ENCODE measurements at places on chromosomes 2 and 18.

DNA sequence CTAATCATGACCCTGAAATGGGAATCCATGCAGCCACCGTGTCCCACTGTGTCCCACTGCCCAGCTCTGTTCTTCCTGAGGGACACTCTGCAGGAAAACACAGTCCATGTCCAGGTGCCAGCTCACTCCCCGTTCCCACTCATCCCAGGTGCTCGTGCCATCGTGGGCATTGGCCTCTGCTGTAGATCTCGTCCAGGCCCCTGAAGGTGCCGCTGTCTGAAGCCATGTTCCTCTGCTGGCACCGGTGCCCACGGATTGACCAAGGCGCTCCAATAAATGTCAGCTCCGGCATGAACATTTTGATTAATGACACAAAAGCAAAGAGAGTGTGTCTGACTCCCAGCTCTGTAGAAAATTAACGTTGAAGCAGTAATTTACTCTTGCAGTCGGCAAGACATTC, 280.1 kb upstream of the SALL3 start:
- no peak for DNase-seq

DNA sequence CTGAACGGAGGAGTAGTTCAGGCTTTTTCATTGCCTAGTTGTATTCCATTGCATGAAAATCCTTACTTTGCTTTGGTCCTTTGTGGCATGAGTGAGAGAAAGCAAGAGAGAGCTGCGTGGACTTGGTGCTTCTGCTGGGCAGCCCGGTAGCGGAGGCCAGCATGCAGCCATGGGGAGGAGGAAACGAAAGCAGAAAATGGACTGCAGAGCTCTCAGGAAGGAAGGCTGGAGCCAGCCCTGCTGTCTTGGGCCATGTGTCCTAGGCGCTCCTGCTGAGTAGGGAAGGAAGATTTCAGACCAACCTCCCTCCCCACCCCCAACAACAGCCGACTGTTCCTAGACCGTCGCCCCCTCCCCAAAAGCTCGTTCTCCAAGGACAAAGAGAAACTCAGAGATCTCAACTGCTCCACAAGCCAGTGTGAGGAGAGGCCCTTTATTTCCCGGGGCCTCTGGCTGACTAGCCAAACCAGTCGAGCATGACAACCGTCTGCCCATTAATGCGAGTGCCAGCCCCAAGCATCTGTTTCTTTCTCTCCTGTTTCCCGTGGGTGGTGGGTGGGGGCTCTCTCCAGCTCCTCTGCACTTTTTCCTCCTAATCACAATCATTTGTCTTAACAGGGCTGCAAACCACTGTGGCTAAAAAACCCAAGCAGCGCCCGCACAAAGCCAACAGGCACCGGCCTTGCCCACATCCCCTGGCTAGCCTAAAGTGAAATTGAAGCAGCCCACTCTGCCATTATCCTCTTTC, 66.8 kb upstream of the FZD7 start:
- DNase-seq = no peak

DNA sequence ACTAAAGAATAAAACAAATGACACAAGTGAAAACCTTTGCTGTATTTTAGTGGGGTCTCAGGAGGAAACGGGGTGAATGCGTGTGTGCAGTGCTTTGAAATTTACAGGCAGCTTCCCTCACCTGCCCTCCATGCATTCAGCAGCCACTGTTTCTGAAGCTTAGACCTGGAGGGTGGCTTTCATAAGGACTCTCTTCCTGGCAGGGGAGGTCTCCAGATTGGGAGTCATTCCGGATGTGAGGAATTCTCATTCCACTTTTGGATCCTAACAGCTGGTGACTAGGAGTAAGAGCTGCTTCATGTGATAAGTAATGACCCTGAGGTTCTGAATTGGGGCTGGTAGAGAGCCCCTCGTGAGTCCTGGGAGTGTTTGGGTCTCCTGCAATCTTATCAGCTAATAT, 192.5 kb downstream of the SH3BP4 start:
- DNase-seq = no peak

- DNase-seq = no peak
Measured at GRCh38 chr2:6992794-6993228, 75.6 kb downstream of the RNF144A start.

DNA sequence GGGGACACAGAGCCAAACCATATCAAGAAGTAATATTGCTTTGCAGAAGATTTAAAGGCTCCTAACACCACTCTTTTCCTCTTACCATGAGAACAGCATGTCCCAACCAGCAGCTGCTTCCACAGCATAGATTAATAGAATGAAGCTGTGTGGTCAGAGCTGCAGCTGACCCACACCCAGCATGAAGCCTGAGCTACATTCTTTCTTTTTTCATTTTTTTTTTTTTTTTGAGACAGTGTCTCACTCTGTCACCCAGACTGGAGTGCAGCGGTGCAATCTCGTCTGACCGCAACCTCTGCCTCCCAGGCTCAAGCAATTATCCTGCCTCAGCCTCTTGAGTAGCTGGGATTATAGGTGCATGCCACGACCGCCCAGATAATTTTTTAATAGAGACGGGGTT, 289.8 kb downstream of the RAD51AP2 start:
- no peak for DNase-seq

- no peak for DNase-seq
Measured at GRCh38 chr18:78978349-78979055, 1.1 kb upstream of the SALL3 start.

DNA sequence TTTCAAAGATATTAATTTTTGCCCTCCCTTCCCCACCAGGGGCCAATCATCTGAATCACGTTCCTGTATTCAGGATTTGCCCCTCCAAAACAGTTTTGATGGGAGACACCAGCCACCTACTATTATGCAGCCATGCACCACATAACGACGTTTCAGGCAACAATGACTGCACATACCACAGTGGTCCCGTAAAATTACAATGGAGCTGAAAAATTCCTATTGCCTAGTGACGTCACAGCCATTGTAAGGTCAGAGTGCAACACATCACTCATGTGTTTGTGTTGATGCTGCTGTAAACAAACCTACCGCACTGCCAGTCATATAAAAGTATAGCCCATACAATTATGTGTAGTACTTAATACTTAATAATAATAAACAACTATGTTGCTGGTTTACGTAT, 22.6 kb downstream of the ITM2C start:
- no peak for DNase-seq

GRCh38 chr2:35526741-35527140, 828.8 kb upstream of the CRIM1 start:
- DNase-seq = no peak

DNA sequence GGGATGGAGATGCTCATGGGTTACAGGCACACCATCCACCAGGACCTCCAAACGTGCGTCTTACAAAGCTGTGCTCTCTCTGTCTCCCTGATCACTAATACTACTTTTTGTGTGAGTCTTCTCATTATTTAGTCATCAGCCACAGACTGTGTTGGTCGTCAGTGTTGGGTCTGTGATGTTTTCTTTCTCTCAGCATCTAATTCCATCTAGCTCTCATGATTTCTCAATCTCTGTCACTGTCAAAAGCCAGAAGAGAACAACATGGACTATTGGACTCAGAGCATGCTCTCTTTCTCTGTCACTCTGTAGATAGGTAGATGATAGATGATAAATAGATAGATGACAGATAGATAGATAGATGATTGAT, 6.0 kb upstream of the ARL4C start:
- no peak for DNase-seq

- no peak for DNase-seq
Measured at GRCh38 chr2:166614503-166614902, 120.5 kb upstream of the SCN7A start.

DNA sequence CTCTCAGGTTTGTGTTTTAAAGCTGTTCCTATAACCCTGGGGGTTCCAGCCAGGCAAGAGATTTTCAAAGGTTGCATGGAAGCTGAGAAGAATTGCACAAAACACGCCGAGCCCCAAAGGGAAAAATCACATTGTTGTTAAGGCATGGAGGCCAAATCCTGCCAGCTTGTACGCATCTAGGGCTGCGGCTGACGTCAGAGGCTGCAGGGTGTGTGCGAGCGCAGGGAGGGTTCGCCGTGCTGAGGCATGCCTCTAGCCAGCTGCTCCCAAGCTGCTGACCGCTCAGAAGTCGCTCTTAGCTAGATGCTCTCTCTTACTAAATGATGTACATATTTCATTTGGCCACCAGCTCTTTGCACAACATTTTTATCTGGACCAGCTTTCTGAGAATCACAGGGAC, 191.8 kb downstream of the LPIN1 start:
- DNase-seq = peak; percentile 63

GRCh38 chr2:11305338-11305737, 39.1 kb downstream of the ROCK2 start:
- no peak for DNase-seq

DNA sequence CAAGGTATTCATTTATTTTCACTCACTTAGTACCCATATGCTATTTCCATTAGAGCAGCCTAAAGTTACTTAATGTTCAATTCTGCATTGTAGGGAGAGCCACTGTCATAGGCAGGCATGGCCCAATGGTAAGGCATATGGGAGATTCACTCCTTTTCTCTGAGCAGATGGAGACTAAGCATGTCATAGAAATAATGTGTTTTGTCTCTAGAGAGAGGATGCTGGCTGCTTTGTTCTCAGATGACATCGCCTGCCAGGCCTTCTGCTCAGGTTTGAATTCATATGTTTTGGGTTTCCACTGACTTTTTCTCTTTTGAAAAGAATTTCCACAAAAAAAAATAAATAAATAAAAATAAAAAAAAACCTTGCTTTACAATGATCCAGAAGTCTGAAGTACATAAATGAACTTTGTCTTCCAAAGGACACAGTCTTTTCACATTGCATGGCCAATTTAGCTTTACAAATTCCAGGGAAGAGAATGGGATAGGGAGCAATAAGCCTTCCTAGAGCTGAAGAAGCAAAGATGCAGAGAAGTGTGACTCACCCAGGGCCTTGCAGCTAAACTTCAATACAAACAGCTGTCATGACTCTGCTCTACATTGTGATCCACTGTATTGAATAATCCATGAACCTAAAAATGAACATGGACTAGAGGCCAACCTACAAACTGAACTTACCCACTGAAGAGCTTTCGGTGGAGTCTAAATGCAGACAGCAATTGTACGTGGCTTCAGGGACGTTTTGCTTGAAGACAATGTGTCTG, 422.5 kb downstream of the CMPK2 start:
- DNase-seq = no peak

DNA sequence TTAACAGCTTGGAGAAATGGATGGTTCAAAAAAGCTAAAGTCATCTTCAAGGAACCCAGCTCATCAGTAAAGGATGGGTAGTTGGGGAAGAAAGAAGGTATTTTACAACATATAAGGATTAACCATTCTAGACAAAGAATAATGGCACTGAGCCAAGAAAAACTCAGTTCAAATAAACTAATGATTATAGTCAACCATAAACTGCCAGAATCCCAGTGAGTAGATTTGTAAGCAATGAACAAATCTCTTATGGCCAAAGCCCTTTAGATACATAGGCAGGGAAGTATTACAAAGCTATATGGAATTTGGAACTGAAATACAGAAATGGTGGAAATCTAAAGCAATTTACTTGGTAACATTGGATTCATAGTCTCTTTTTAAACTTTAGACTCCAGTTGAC, 92.4 kb upstream of the ZFP36L2 start:
- no peak for DNase-seq

DNA sequence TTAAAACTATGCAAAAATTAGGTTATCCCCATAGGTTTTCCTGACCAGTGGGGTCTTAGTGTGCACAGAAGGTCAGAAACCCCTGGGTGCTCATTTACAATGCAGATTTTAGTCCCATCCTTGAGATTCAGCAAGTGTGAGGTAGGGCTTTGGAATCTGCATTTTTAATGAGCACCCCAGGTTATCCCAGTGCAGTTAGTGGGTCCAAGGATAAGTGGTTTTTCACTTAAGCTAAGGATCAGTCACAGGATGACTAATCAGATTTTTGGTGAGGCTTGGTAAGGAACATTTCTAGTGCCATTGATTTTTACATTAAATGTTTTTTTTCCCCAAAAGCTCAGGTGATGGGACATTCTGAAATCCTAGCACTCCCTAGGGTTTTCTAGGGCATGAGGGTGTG, 50.7 kb upstream of the MGAT5 start:
- no peak for DNase-seq

GRCh38 chr2:173441222-173441621, 86.5 kb downstream of the CDCA7 start:
- DNase-seq = no peak

DNA sequence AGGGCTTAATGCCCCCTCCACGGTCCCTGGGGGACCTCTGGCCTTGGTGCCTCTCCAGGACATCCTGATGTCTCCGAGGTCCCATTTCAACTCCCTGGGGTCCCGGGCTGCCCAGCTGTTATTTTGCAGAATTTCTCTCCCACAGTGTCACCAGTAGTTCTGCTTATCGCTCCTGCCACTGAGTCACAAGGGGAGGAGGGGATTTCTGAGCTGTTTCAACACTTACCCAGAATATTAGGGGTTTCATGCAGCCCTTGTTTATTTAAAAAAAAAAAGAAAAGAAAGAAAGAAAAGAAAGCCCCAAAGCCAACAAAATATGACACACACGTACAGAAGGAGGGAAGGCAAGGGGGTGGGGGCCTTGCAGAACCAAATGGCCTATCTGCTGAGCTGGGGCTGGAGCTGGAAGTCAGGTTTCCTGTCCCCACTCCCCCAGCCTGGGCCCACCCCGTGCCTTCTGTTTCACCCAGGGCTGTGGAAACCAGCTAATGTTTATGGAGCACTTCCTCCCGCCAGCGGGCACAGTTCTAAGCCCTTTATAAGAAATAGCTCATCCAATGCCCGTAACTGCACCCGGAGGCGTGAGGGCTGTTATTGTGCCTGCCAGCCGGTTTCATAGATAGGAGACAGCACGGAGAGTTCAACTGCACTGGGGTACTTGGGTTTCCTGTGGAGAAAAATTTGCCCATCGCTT, 8.4 kb upstream of the ARID5A start:
- DNase-seq = peak; percentile 75

GRCh38 chr2:166444306-166444705, 49.7 kb downstream of the SCN7A start:
- DNase-seq = no peak

DNA sequence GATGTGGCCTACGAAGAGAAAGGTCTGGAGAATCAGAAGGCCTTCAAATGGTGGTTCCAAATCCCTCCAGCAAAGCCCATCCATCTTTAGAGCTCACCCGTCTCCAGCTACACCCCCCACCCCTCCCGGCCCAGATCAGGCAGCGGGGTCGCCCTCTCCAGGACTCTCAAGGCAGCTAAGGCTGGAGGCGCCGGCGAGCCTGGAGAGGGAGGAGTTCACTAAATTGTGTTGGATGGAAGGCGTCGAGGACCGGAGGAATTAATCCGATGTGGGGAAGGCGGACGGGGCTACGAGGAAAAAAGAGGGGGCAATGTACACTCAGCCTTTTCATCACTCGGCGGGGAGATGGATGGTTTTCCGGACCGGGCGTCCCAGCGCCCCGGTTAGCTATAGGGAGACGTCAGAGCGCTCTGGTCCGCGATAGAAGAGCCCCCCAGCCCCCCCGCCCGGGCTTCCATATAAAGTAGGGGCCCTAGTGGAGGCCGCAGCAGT, at the start of gene GRP:
Gene GRP (plus strand): TSS at position 487 of the 492 bp plus-strand sequence. CDS start 108 bp downstream, outside the sequence.
- DNase-seq = no peak

- DNase-seq = peak; percentile 78
Measured at GRCh38 chr2:176130147-176130956, 847 bp downstream of the HOXD8 start.

DNA sequence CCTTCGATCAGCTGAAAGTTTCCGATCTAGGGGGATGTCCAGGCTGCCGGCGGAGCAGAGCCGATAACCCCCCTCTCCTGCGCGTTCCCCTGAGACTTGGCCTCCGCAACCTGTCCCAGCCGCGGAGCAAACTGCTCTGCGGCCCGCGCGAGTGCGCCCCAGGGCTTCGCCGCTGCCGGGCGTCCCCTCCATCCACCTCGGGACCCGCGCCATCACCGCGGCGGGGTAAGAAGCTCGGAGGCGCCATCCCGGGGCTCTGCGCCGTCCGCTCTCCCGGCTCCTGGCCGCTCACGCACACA, 990 bp upstream of the GDF7 start:
- no peak for DNase-seq

Measured in right hindlimb (tissue), 1 donor.